ENCODE measurements at places on chromosomes 6 and 20.

GRCh38 chr6:28996844-28997510 is 8.1 kb downstream of the ZNF311 start:
- DNase-seq, result no peak

DNA sequence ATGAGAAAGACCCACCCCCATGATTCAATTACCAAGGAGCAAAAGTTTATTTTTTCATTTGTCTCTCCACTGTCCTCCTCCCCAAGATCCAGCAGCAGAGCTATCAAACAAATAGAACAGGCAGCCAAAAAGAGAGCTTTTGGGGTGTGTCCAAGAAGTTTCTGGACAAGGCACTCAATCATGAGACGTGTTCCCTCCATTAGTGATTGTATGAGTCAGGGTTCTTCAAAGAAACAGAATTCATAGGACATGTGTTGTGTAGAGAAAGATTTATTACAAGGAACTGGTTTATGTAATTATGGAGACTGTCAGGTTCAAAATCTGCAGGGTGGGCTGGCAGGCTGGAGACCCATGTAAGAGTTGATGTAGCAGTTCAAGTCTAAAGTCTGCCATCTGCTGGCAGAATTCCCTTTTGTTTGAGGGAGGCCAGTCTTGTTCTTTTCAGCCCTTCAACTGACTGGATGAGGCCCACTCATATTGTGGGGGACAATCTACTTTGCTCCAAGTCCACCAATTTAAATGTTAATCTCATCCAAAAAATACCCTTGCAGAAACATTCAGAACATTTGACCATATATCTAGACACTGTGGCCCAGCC is 248.1 kb upstream of the OPRM1 start:
- no peak for DNase-seq

- no peak for DNase-seq
Measured at GRCh38 chr6:20629509-20629908, 95.3 kb downstream of the CDKAL1 start.

GRCh38 chr6:130047088-130047995 is 29.0 kb downstream of the L3MBTL3 start:
- no peak for DNase-seq

DNA sequence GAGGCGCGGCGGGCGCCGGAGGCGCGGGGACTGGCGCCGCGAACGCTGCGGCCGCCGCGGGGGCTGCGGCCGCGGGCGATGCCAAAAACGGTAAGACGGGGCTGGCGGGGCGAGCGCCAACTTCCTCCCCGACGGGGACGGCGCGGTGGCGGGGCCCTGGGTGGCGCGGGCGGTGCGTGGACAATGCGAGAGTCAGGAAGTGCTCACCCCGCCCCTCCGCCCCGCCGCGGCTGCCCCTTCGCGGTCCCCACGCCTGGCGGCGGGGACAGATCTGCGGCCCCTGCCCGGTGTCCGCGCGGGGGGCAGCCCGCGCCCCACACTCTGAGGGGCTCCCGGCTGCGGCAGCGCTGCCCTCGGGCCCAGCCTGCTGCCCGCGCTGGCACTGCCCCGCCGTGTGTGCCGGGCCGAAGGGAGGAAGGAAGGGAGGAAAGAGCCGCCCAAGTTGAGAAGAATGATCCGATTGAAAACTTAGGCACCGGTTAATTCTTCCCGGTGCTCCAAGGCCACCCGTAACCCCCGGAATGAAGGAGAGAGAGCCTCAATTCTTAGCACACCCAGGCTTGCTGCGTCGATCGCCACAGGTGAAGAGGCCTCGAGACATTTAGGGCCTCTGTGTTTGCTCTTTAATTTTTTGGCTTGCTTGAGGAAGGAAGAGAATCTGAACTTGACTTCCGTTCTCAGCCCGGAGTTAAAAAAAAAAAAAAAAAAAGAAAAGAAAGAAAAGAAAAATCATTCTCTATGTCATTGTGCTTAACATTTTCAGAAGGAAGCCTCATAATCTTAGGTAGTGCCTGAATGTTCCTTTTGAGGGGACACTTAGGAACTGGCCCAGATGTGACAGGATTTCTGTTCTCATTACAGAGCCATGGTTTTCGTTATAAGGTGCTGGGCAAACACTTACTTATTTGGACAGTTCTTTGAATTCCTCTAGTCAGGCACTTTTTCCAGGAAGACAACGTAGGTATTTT is 982 bp downstream of the HECA start:
- peak; percentile 51 for DNase-seq

GRCh38 chr20:35680452-35681183 is 15.9 kb upstream of the CPNE1 start:
- no peak for DNase-seq

DNA sequence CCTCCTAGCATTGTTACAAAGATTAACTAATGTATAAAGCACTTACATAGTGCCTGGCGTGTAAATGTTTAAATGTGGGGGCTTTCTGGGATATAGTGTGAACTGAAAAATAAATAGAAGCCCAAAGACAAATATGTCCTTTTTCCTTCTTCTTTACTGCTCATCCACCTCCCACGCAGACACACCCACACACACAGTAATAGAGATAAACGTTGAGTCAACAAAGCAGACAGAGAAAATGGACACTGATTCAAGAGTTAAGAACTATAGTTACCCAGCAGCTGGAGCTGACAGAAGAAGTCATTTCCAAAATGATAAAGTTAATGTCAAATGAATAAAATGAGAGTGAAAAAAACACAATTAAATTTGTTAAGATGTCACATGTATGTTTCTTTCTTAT is 68.3 kb downstream of the FHL5 start:
- DNase-seq, result no peak

GRCh38 chr6:3218266-3218665 is 9.2 kb downstream of the TUBB2B start:
- DNase-seq, result no peak

GRCh38 chr6:50087231-50087954 is 37.7 kb upstream of the DEFB112 start:
- DNase-seq, result no peak

DNA sequence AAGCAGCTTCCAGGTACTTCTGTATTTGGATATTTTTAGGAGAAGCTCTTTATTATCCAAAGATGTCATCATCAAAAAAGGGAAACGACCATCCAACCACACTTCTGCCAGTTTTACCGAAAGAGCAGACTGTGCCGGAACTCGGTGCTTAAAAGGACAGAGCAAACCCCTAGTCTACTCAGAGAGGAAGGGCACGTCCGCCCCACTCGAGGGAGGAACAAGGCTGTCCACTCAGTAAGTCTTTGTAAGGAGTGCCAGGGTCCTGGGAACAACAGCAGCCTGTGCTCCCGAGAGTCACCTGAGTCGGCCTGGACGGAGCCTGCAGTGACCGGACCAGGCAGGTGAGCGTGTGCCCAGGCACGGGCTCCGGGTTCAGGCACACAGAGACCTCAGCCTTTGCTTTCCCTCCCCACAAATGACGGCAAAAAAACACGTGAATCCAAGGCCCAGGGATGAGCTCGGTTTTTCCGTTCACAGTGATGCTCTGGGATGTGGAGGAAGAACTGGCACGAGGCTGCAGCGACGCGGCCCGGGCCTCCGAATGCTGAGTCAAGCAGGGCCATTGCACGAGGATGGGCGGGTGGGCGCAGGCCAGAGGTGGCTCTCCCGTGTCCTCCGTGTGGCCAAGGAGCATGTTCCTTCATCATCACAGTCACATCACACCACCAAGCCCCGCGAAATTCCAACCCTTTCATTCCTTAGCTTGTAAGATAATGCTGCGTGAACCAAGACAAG is 17.4 kb upstream of the SLCO4A1 start:
- DNase-seq, result no peak

All from CD4-positive, alpha-beta T cell treated with Interleukin-15 for 4 hours (primary cell).